ENCODE measurements at places on chromosomes 6 and 20. TPM values are rescaled to one million over a fixed set of nuclear protein-coding genes. Genes with fewer than 3 reads are reported as not detected.

DNA sequence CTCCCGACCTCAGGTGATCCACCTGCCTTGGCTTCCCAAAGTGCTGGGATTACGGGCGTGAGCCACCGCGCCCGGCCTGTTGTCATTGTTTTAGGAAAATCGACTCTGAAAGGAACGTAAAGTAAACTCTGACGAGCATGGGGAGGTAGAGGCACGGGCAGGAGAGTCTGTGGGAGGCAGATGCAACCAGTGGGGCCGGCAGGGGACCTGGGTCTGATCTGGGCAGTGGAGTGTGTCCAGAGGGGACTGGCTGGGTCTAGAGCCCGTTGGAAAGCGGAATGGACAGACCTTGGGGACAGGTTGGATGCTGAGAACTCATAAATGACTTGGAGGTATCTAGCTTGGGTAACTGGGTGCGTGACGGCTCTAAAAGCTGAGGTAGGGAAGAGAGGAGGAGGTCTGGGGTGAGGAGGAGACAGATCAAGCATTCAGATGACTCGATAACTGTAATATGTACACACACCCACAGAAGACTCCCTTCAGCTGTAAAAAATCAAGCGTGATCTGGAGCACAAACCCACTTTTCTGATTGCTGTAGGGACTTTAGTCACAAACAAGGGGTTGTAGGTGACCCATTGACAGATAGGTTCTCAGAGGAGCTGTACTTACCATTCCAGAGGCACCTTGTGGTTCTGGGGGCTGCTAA is 22.4 kb downstream of the MANBAL start:
- DNase-seq: no peak

DNA sequence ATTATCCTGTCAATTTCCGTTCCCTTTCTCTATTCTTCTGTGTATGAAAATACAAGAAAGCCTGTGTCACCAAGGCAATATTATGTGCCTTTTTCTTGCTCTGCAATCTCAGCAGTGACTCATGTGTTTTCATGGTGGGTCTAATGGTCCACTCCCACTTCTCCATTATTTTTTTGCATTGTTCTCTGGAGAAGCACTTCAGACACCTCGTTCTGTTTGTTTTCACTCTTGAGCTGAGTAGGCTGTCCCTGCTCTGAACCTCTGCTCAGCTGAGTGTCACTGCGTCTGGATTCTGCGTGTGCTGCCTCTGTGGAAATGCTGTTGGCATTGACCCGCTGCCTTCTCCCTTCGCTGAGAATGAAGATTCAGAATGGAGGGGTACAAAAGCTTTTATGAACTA is 230.6 kb downstream of the TMEM242 start:
- no peak for DNase-seq

- no peak for DNase-seq
These were observed 37.6 kb downstream of the SHLD1 start for GRCh38 chr20:5787796-5788165.

GRCh38 chr6:7004581-7005297 is 103.0 kb upstream of the RREB1 start:
- no peak for DNase-seq

DNA sequence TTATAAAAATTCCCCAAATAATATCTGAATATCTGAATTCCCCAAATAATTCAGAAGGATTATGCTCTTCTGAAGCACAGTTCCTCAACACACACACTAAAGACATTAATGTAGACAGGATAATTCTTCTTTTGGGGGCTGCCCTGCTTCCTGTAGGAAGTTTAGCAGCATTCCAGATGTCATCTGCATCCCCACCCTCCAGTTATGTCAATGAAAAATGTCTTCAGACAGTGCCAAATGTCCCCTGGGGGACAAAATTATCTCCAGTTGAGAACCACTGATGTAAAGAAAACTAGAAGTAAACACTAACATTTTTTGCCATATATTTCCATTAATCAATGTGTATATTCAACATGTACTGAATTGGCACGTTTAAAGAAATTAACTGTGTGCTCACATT is 25.9 kb upstream of the NAA20 start:
- DNase-seq: no peak

DNA sequence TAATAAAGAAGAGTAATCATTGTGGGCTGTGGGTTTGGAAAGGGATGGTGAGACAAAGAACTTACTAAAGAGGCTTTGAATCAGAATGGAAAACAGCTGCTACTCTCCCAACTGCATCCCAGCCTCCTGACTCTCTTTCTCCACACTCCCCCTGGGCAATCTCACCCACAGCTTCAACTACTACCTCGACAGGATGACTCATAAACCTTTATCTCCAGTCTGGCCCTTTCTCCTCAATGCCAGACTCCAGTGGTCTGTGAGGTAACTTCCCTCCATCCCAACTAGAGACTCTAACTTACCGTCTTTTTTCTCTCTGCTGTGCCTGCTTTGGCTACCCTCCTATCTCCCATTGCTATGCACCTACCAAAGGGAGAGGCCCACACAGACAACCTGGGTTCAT is 135.3 kb upstream of the RREB1 start:
- DNase-seq: no peak

DNA sequence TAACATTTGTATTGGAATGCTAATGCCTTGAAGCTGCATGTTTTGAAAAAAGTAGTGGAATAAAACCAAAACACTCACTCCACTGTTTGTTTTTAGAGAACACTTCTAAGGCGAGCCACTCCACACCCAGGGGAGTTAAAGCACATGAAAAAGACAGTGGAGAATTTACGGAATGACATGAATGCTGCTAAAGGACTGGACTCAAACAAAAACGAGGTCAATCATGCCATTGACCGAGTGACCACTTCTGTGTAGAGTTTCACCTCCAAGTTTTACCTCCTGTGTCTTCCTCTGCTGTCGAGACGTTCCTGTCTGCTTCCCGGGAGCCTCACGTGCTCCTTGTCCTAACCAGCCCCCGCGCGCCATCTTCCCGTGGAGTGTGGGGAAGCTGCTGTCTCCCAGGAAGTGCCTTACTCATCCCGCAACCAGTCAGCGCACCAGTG is 127.8 kb downstream of the LRRC1 start:
- no peak for DNase-seq

- no peak for DNase-seq
These were observed 38.6 kb downstream of the PREP start for GRCh38 chr6:105364243-105364642.

GRCh38 chr6:34950849-34951248 is 61.8 kb downstream of the ANKS1A start:
- DNase-seq: no peak

- DNase-seq: no peak
These were observed 9.6 kb upstream of the RIMS4 start for GRCh38 chr20:44819936-44820335.

GRCh38 chr6:45044510-45045252 is 283.4 kb upstream of the RUNX2 start:
- DNase-seq: no peak

GRCh38 chr6:157585274-157586087 is 204.5 kb downstream of the ZDHHC14 start:
- no peak for DNase-seq

GRCh38 chr20:24545168-24545567 is 75.7 kb downstream of the SYNDIG1 start:
- DNase-seq: no peak

GRCh38 chr6:3926150-3926482 is 76.9 kb downstream of the FAM50B start:
- no peak for DNase-seq

GRCh38 chr20:45433976-45434375 is 18.0 kb downstream of the PIGT start:
- DNase-seq: no peak

- DNase-seq: no peak
These were observed 64.4 kb upstream of the BMP2 start for GRCh38 chr20:6703047-6703446.

GRCh38 chr6:129882510-129883023 is 21.5 kb upstream of the TMEM244 start:
- peak; percentile 71 for DNase-seq

CD93 gene
- total RNA-seq: 53.7 TPM

CFAP206 gene
- not detected for total RNA-seq

SIRPB1 gene
- 89.5 TPM for total RNA-seq

FAM162B gene
- not detected for total RNA-seq

RTN4IP1 gene
- 5.2 TPM for total RNA-seq

MRPL14 gene
- 23.8 TPM for total RNA-seq

FITM2 gene
- total RNA-seq: 5.0 TPM

Data from spleen (tissue), 13 donors.